ENCODE measurements at places on chromosomes 2 and 18.

- DNase-seq = no peak
These were observed 79.5 kb upstream of the SLC8A1 start for GRCh38 chr2:40531359-40531758.

GRCh38 chr18:40120796-40121391 lies 1834.1 kb upstream of the PIK3C3 start:
- no peak for DNase-seq

DNA sequence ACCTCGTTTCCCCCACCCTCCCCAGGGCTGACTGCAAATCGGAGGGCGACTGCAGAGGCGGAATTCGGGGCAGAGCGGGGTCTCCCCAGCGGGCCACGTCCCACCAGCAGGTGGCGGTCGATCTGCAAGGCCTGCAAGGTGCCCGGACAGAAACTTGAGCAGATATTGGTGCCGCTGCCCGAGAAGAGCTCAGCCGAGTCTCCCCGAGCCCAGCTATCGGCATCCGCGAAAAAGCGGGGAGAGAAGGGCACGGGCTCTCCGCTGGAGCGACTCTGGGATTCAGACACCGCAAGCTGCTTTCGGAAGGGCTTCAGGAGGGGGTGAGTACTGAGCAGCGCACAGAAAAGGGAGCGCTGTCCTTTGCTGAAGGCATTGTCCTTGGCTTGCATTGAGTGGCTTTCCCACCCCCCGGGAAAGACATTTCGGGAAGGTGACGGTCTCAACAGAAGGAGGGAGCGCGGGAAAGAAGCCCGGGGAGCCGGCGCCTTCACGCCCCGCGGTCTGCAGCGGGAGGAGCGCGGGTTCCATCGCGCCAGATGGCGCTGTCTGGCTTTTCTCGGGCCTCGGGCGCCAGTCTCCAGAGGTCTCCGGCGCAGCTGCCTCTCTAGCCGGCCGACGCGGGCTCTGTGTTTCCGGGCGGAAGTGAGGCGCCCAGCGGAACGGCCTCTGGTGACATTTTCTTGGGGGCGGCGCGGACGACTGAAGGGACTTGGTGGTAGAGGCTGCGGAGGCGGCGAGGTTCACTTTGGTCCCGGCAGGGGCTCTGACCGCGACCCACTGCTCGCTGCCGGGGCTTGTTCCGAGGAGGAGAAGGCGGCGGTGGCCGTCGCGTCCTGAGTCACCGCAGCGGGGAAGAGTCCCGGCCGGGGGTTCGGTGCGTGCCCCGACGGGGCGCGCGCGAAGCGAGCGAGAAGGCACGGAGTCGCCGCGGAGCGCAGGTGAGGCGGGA lies 69.5 kb downstream of the HAUS1 start:
- DNase-seq = peak; percentile 91

DNA sequence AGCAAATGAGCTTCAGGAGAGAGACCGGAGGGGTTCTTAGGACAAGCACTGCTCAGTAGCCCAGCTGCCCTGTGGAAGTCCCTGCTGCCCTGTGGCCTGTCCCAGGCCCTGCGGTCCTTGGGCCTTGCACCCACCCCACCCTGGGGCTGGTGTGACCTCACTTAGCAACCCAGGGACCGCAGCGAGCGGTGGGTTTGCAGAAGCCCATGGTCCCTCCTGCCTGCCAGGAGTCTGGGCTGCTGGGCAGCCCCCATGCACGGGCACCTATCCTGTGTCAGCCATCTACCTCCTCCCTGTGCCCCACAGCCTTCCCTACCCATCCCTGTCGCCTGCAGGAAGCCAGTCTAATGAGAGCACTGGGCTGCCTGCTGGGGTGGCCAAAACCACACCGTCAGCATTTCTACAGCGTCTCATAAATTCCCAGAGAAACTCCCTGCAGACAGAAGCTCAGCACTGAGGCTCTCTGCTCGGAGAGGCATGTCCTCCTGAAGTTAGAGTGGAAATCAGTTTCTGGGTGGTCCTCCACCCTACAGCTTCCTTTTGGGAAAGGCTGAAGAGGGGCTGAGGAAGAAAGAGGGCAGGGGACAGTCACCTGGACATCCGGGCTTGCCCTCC lies 231.1 kb upstream of the HS6ST1 start:
- no peak for DNase-seq

DNA sequence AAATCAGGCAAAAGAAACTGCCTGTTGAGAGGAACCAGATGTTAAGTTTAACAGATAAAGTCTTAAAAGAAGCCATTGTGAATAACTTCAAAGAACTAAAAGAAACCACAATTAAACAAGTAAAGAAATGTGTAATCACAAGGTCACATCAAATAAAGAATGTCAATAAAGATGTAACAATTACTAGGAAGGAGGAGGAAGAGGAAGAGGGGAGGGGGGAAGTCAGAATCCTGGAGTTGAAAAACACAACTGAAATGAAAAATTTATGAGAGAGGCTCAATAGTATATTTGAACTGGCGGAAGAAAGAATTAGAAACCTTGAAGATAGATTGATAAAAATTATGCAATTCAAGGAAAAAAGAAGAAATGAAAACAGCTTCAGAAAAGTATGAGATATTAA lies 88.4 kb upstream of the CRIM1 start:
- DNase-seq = no peak

- no peak for DNase-seq
These were observed 129.7 kb downstream of the RTP5 start for GRCh38 chr2:241999184-241999583.

DNA sequence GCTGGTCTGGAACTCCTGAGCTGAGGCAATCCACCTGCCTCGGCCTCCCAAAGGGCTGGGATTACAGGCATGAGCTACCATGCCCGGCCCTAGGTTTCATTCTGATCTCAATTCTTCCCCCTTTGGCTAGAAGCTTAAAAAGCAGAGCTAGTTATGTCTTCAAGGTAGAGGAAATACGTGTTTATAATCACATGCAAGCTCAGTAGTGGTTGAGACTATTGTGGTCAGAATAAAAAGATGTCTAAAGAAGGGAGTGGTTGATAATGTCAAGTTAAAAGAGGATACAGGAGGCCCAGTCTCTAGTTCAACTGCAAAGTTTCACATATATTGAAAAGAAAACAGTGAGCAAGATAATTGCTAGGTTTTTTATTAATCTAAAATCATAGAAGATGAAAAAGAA lies 807.8 kb upstream of the ACVR2A start:
- DNase-seq = no peak

DNA sequence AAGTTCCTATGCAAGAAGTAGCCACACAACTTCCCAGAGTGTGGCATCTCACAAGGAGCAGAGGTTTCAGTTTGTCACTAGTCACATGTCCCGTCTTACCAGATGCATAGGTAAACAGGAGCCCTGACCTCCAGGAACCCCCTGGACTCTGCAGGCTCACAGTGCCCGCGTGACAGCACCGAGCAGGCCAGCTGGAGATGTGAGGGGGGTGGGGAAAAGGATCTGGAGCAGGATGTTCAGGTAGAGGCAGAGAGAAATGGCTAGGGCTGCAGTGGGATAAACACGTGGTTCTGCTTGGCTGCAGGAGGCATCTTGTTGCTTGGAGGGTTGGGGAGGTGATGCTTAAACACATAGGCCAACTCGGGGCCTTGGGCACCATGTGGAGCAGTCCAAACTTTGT lies 54.2 kb downstream of the IMPA2 start:
- DNase-seq = no peak

DNA sequence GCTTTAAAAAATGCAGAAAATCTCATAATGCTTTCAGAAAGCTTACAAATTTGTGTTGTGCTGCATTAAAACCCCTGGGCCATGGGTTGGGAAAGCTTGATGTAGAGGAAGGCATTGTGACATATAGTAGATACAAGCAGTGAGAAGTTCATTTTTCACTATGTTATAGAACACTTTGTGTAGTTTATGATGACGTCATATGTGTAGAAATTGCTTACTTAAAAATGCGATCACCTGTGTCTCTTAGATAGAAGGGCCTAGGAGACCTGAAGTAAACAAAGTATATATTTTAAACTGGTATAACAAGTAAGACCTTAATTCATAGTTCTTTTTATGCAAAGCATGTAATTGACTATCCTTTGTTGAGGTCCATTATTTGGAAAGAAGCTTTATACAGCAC lies 393.5 kb downstream of the ARHGAP15 start:
- no peak for DNase-seq

GRCh38 chr2:36965751-36966369 lies 476 bp downstream of the STRN start:
- DNase-seq = peak; percentile 31

DNA sequence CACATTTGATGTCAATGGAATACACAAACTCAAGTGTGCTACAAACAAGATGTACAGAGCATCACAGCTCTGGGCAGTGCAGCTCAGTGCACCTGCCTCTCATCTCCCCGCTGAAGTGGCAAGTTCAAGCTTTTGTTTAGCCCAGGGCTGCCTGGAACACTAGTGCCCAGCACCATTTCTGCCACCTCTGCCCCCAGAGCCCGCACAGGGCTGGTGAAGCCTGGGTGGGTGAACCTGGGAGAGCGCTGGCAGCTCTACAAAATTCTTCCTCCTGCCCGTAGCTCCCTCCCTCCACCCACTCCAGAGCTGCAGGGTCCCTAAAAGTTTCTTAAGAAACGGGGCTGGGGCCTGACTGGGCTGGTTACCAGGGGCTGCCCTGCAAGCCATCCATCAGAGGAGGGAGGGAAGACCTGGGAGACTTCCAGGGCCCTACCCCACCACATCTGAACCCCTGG lies 1.5 kb downstream of the HES6 start:
- no peak for DNase-seq

- DNase-seq = no peak
These were observed 101.5 kb downstream of the ALPK2 start for GRCh38 chr18:58527285-58527951.

GRCh38 chr2:54176577-54176976 lies 61.2 kb downstream of the ACYP2 start:
- no peak for DNase-seq

DNA sequence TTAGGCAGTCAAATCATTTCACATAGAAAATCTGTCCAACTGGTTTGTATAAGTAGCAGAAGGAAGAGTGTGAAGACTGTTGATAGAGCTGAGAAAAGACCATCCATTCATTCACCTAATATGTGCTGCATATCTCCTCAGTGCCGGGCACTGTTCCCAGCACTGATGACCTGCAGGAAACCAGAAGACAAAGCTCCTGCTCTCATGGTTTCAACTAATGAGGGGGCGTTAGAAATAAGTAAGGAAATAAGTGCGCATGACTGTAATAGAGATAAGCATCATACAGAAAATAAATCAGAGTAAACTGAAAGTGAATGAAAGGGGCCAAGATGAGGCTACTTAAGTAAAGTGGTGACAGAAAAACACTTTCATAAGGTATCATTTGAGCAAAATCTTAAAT lies 427.5 kb upstream of the CDH20 start:
- no peak for DNase-seq

- DNase-seq = no peak
These were observed 9.2 kb upstream of the ERMN start for GRCh38 chr2:157334797-157335196.

DNA sequence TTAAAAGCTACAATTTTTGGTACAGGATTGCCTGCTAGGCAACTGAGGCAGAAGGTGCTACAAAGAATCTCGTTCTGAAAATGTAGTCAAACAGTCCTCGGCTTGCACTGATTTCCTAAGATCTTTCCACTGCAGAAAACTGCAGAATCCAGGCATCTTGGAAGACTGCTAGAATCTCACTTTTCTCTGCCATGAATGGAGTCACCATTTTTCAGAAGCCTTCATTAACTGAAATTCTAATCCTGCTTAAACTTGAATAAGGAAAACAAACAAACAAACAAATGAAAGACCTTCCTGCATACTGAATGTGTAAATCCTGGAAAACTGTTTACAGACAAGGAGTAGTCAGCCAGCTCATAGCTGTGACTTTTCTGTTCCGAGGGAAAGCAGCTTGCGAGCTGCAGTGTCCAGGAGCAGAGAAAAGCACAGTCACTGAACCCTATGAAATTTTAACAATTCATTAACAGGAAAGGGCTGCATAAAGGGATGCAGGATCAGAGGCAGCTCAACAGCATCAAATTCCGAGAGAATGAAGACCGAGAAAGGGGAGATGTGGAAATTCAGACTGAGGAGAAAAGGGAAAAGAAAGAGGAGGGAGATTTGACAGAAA lies 210.5 kb upstream of the PIK3C3 start:
- DNase-seq = no peak

- DNase-seq = no peak
These were observed 192.1 kb upstream of the CHST9 start for GRCh38 chr18:27377251-27377650.

DNA sequence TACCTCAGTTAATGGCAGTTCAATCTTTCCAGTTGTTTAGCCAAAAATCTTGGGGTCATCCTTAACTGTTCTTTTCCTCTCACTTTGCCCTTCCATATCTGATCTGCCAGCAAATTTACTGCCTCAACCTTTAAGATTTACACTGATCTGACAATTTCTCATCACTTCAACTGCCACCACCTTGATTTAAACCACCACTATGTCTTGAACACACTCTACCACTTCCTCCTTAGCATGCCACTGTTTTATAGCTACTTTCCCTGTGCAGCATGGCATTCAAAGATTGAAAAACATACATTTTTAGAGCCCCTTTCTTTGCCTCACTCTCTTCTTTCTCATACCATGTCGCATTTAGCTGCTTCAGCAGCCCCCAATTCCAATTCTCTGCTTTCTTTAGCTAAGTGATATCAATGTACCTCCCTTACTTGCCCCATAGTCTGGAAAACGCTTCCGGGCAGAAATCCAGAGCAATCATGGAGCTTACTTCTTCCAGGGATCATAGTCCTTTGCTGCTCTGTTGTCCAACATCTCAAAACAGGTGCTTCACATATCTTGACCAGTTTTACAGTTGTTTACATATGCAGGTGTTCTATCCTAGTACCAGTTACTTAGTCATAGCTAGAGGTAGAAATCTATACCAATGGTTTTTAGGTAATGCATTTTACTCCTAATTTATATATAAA lies 10.9 kb downstream of the PGAP1 start:
- no peak for DNase-seq

GRCh38 chr2:166350525-166350924 lies 25.2 kb downstream of the SCN9A start:
- DNase-seq = no peak

- no peak for DNase-seq
These were observed 314.9 kb downstream of the AFF3 start for GRCh38 chr2:99827296-99827999.

DNA sequence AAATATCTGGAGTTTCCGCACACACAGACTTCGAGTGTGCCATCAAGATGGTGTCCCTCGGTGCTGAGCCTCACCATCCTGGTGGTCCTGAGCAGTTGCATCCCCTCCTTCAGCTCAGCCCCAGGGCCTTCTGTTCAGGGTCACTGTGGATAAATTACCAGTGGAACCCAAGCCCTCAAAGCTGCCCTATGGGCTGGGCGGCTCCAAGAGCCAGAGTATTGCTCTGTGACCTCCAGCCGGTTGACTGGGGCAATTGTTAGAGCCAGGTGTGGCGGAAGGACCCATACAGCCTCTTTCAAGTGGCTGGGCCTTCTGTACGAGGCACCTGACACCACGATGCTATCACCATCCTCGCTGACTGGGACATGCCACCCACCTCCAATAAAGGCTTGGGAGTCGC lies 215.5 kb downstream of the GBX2 start:
- DNase-seq = no peak

All from stimulated activated CD4-positive, alpha-beta T cell treated with anti-CD3 and anti-CD28 coated beads, Interleukin-4, amount 100 ng/mL, for 48 hours (primary cell).